ENCODE measurements at places on chromosomes 2 and 18.

DNA sequence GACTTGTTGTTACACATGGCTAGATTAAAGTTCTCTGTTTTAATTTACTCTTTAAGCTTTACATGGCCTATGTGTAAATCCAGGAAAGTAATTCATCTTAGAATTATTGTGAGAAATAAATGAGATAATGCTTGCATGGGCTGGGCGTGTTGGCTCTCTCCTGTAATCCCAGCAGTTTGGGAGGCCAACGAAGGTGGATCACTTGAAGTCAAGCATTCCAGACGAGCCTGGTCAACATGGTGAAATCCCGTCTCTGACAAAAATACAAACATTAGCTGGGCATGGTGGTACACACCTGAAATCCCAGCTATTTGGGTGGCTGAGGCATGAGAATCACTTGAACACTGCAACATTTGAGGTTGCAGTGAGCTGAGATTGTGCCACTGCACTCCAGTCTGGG is 4.3 kb upstream of the RIF1 start:
- no peak for DNase-seq

DNA sequence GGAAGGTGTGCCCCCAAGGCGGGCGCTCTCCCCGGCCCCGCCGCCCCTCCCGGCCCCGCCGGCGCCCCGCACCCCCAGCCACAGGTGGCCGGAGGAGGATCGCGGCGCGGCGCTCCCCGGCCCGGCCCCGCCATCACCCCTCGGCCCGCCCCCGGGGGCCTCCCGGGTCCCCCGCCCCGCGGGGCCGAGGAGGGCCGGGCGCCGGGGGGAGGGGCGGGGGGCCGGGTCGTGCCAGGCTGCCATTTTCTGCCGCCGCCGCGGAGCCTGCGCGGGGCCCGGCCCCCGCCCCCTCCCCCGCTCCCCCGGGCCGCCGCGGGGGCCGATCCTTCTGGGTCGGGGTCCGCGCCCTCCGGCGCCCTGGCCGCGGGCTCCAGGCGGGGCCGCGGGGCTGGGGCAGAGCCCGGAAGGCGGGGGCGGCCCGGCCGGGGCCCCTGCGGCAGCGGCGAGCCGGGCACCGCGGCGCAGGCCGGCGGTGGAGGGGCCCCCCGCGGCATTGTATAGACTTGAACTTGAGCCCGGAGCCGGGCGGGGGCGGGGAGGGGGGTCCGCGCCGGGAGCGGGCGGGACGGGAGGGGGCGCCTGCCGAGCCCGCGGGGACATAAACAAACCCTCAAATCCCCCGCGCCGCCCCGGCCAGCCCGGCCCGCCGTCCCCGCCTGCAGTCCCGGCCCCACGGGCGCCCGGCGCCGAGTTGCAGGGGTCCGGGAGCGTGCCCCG is 556 bp downstream of the DNMT3A start:
- DNase-seq = no peak

- no peak for DNase-seq
Measured at GRCh38 chr2:175282886-175283285, 101.4 kb upstream of the ATP5MC3 start.

DNA sequence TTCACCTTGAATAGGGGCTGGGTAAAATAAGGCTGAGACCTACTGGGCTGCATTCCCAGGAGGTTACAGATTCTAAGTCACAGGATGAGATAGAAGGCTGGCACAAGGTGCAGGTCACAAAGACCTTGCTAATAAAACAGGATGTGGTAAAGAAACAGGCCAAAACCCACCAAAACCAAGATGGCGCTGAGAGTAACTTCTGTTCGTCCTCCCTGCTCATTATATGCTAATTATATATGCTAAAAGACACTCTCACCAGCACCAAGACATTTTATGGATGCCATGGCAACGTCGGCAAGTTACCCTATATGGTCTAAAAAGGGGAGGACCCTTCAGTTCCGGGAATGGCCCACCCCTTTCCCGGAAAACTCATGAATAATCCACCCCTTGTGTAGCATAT is 711.5 kb upstream of the KLHL29 start:
- no peak for DNase-seq

DNA sequence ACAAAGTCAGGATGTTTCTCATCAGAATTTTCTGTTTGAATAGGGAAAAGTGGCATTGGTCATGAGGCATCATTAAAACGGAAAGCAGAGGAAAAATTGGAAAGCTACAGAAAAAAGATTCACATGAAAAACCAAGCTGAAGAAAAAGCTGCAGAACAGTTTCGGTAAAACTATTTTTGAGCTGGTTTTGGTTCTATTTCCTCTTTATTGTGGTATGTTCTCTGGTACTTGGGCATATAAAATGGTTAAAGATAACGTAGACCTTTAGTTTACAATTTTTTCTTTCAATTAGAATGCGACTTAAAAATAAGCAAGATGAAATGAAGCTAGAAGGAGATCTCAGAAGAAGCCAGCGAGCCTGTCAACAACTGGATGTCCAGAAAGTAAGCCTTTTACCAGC is 7.6 kb downstream of the GPATCH11 start:
- DNase-seq = no peak

GRCh38 chr2:239583171-239583878 is 182.5 kb upstream of the HDAC4 start:
- no peak for DNase-seq

DNA sequence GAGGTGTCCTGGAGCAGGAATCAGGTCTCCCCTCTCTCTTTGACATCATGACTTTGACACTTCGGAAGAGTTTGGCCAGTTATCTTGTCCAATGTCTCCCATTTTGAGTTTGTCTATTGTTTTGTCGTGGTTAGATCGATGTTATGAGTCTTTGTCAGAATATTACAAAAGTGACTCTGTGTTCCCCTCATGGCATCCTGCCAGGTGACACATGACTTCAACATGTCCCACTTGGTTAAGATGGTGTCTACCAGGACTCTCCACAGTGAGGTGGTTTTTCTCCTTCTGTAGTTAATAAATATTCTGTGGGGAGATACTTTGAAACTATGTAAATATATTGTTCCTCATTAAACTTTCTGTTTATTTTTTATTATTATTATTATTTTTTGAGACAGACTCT is 76.6 kb upstream of the BZW1 start:
- no peak for DNase-seq

DNA sequence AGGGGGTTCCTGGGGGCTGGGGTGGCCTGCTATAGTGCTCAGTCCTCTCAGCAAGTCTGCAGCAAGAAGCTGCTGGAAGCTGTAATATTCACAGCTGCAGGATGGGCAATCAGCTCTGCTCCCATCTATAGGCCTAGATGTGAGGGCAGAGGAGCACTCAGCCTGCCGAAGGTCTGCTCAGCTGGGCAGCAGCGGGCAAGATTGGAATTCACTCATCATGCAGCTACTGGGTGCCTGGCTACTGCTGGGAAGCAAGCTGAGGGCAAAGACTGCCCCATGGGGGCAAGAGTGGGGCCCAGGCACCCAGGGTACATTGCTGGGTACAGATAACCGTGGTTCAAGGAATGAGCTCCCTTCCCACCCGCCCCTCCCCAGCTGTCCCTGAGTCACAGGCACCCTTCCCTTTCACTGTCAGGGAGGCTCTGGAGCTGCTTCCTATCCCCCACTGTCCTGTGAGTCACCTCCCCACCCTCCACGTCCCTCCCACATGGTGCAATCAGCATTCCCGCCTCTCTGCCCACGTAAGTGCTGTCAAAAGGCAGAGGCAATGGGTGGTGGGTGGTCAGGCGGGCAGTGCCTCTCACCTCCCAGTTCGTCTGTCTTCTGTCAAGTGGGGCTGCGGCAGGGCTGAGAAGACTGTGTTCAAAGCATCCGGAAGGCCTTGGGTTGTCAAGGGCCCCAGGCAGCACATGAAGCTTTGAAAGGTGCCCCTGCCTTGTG is 169.2 kb downstream of the TRIM43 start:
- no peak for DNase-seq

GRCh38 chr18:50298443-50299284 is 11.2 kb upstream of the CXXC1 start:
- no peak for DNase-seq

- DNase-seq = no peak
Measured at GRCh38 chr2:124646166-124646815, 621.2 kb downstream of the CNTNAP5 start.

GRCh38 chr2:119231975-119232665 is 8.5 kb downstream of the STEAP3 start:
- DNase-seq = no peak

DNA sequence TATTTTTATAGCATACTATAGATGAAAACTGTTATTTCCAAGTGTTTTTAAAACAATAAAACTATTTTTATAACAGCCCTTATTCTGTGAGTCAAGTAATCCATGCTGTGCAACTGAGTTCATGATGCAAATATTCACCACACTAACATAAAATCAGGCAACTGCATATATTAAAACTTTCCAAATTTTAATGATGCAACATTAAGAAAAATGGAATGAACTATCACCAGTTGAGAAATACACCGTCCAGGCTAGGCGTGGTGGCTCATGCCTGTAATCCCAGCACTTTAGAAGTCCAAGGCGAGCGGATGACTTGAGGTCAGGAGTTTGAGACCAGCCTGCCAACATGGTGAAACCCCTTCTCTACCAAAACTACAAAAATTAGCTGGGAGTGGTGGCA is 114.5 kb downstream of the CDH2 start:
- no peak for DNase-seq

- DNase-seq = no peak
Measured at GRCh38 chr2:216388046-216388884, 16.0 kb upstream of the MARCHF4 start.

DNA sequence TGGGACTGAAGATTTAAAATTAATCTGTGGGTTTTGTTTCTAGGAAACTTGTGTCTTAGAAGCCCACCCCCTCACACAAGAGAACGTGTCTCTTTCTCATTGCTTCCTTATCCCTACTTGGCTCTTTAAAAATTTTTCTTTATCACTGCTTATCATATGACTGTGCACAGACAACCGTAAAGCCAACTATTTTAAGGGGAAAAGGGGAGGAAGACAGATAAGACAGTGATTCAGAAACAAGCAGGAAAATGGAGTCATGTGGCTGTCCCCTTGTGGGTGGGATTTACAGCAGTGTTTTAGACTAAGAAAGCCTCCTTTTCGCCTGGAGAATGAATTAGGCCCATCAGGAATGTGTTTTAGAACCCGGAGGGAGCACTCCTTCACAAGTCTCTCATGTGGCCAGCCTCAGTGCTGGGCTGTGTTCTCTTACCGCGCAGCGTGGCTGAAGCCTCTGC is 17.6 kb downstream of the PRKCE start:
- no peak for DNase-seq

- DNase-seq = no peak
Measured at GRCh38 chr2:27496357-27497287, at the start of gene GCKR. Gene GCKR (plus strand): TSS chr2:27496839. CDS start chr2:27496905, 66 bp downstream.

DNA sequence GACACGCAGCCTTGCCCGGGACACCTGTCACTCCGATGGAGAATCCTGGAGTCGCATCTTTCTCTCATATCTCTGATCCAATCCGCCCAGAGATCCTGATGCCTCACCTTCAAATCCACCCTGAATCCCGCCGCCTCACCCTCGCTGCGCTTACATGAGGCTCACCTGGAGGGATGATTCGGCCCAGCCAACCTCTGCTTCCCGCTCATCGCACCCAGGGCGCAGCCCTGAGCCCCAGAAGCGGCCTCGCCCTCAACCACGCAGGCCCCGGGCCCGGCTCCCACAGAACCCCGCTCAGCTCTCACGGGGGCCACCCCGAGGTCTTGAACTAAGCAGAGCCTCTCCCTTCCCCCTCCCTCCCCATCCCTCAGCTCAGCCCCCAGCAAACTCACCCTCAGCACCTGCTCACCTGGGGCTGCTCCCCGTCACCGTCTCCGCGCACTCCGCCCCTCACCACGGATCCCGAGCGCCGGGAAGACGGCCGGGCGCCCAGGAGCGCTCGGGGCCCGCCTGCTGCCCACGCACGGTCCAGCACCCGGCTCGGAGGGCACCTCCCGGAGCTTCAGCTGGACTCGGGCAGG is 160.0 kb downstream of the NDUFA10 start:
- no peak for DNase-seq

DNA sequence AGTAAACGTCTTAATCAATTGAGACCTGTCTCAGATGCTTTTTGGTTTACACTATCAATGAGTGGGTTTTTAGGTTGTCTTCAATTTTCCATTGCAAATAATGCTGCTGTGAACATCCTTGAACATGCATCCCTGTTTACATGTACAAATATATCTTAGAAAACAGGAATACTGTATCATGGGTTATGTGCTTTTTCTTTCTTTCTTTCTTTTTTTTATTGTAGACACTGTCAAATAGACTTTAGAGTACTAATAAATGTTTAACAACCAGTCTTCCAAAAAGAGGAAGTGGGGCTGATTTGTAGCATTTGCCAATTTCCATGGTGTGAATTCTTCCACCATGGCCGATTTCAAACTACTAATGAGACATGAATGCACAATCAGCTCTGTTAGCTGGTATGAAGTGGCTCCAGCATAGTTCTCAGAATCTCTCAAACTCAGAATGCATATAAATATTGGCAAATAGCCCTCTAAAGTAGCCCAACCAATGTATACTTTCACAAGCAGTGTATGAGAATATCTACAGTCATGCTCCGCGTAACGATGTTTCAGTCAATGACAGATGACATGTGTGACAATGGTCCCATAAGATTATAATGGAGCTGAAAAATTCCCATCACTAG is 50.3 kb upstream of the B3GNT2 start:
- DNase-seq = no peak

GRCh38 chr2:46264447-46264846 is 32.8 kb upstream of the EPAS1 start:
- DNase-seq = no peak

GRCh38 chr18:7520200-7520785 is 46.8 kb upstream of the PTPRM start:
- no peak for DNase-seq

DNA sequence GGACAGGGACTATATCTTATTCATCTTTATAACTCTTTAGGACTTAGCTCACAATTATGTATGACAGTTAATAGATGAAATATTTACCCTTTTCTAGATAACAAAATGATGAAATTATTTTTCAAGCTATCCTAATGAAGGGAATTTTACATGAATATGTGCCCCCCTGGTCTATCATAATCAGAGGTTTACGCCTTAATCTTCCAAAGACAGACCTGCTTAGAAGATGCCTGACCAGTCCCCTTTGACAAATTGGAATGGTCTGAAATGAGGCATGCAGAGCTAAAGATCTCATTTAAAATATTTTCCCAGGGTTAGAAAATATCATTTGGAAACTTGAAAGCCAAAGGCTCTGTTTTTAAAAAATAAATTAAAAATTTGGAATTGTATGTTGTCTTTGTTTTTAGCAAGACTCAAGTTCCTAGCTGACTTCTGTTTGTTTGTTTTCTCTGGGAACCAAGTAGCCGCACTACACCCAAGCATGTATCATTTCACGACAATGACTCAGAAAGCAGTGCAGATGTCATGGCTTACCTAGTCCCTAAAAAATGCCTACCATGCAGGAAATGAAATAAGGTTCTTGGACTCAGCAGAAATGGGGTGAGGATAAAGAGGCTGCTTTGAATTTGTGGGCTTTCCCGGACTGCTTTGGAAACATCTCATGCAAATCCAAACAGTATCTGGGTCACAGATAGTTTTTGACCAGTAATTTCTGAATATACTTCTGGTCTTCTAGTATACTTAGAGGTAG is 162.1 kb downstream of the ZEB2 start:
- no peak for DNase-seq

- no peak for DNase-seq
Measured at GRCh38 chr2:77363277-77363676, 158.9 kb downstream of the LRRTM4 start.

Measured in stimulated activated CD8-positive, alpha-beta memory T cell treated with anti-CD3 and anti-CD28 coated beads, Interleukin-4, amount 100 ng/mL, for 1 hour (primary cell).